ENCODE measurements at places on chromosomes 3 and 15.
A peak's percentile ranks its signal among the peaks of the same experiment; 100 is the strongest.

- DNase-seq: no peak
Observed at GRCh38 chr3:89783341-89783927, 676.0 kb downstream of the EPHA3 start.

DNA sequence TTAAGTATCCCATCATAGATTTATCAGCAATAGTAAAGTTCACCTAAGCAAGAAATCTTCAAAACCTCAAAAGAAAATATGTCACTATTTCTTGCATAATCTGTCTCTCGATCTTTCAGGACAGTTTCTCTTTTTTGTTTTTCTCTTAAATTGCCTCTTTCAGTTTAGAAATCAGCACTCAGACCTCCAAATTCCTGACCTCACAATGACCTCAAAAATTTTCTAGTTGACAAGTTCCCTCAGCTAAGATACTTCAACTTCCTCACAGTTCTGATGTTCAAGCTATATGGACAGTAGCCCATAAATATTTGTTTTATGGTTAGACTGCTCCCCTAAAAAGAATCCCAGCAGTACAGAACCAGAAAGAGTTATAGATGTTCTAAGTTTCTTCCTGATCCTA, 24.1 kb downstream of the SLC24A5 start:
- DNase-seq: no peak

- DNase-seq: no peak
Observed at GRCh38 chr3:3531476-3531875, 267.8 kb upstream of the LRRN1 start.

- no peak for DNase-seq
Observed at GRCh38 chr3:106114848-106115247, 246.0 kb upstream of the CBLB start.

DNA sequence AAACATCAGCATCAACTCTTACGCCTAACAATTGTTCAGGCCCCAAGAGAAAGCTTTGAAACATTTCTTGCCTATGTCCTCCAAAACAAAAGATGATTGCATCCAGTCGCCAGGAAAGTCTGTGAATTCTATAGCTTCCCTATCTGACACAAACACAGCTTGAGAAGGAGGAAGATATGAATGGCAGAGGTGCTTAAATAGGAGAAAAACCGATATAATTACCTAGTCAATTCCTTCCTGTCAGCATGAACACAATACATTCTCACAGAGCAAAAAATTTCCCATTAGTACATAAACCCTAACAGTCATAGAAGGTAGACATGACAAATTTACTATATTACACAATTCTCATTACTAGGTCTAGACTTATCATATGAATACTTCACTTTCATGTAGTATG, 326.5 kb downstream of the CGGBP1 start:
- DNase-seq: no peak

- DNase-seq: peak; percentile 36
Observed at GRCh38 chr3:58463181-58463941, 28.5 kb upstream of the KCTD6 start.

DNA sequence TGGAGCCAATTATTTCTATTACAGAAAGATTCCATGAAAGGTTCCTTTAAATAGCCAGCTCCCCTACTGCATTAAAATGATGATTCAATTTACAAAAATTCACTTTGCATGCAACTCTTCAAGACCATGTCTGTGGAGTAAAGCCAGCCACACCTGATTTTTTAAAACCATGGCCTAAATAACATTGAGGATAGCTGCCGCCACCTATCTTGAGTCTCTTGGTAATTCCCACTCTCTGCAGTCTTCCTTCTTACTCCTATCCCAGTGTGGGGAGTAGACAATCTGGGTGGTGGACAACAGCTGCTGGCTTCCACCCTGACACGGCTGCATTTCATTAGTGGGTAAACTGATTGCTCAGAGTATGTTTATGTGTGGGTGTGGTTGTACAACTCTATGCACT, 10.7 kb downstream of the LRTM1 start:
- no peak for DNase-seq

GRCh38 chr3:14413381-14414071, 11.1 kb downstream of the SLC6A6 start:
- DNase-seq: no peak

DNA sequence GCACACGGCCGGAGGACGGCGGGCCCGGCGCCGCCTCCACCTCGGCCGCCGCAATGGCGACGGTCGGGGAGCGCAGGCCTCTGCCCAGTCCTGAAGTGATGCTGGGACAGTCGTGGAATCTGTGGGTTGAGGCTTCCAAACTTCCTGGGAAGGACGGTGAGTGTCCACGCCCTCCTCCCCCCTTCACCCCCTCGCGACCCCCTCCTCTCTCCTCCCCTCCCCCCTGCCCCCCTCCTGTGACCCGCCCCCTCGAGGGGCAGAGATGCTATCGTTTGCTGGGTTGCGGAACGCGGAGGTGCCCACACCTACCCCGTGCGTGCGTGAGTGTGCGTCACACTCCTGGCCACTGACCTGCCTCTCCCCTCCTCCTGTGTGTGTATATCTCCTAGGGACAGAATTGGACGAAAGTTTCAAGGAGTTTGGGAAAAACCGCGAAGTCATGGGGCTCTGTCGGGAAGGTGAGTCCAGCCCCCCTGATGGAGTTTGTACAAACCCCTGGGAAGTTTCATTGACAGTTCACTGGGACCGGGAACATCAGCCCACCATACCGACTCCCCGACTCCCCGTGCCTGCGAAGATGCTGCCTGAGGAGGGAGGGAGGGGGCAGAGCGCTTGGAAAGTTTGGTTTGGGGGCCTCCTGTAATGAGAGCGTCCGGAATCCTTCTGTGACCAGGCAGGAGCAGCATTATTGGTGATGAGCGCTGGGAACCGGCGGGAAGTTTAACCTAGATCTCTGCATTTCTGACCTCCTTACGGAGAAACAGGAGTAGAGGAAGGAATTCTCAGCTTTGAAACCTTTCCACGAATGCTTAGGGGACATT, 795 bp upstream of the SCAANT1 start:
- DNase-seq: no peak

DNA sequence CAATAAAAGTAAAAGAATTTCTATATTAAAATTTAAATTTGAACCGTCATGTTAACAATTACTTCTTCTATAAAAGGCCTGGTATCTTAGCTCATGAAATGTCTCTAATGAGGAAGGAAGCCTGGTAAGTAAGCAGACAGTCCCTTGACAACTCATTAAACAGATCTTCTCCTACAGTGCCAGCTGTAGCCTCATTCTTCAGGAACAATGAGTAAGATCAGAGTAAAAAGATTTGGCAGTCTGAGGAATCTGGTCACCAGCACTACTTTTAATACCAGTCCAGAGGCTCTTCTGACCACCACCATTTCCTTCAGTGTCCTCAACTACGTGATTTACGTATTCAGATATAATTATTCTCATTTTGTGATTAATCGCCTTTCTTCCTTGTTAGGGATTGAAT, 955.0 kb upstream of the ALCAM start:
- DNase-seq: no peak

DNA sequence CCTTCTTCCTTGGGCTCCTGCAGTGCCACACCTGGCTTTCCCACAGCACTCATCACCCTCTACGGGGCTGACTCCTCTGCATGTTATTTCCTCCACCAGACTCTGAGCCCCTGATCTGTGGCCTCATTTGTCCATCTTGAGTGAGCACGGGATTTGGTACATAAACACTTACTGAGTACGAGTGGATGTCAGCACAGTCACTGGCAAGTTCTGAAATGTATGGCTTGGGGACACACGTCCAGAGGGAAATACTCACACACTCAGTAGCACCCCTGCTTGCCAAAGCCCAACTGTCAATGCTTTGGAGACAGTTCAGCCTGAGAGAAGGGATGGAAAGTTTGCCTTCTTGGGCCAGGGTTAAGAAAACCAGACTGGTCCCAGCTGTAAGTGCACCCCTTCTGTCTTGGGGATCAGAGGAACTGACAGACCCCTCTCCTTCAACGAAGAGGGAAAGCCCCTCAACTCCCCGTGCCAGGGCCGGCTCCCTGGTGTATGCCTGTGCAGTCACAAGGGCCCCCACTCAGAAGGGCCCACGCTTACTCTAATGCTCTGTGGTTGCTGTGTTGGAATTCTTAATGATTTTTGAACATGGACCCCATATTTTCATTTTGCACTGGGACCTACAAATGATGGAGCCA, 71.9 kb downstream of the UMPS start:
- no peak for DNase-seq

- DNase-seq: no peak
Observed at GRCh38 chr3:29454161-29454611, 173.3 kb downstream of the RBMS3 start.

GRCh38 chr15:82048811-82049210, 3.0 kb upstream of the MEX3B start:
- DNase-seq: no peak

DNA sequence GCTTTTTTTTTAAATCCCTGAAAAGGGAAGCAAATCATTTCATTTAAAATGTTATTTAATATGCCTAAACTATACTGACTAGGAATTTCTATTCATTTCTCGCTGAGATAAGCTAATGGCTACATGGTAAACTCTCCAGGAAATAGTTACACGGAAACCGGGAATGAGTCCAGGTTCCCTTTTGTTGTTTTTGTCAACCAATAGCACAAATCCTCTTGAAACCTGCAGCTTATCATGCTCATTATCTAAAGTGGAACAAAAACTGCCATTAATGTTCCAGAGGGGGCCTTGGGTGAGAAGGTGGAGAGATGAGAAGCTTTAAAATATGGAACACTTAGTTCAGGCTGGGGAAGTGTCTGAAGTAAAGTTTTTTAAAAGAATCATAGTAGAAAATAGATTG, 113.5 kb upstream of the ALCAM start:
- DNase-seq: no peak

DNA sequence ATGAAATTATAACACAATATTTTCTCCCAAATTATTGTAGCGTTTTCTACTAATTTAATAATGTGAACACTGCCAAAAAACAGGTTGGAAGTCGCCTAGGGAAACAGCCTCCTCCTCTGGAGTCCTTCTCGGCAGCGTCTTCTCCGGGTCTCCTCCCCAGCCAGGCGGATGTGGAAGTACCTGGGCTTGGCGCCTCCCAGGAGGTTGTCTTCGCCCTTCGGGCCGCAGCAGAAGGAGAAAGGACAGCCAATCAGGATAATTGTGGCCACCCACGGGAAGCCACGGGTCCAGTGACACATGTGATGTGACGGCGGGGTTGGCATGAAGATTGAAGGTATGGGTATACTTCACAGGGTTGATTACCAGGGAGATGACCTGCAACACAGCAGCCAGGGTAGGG, 491.2 kb downstream of the PYDC2 start:
- no peak for DNase-seq

DNA sequence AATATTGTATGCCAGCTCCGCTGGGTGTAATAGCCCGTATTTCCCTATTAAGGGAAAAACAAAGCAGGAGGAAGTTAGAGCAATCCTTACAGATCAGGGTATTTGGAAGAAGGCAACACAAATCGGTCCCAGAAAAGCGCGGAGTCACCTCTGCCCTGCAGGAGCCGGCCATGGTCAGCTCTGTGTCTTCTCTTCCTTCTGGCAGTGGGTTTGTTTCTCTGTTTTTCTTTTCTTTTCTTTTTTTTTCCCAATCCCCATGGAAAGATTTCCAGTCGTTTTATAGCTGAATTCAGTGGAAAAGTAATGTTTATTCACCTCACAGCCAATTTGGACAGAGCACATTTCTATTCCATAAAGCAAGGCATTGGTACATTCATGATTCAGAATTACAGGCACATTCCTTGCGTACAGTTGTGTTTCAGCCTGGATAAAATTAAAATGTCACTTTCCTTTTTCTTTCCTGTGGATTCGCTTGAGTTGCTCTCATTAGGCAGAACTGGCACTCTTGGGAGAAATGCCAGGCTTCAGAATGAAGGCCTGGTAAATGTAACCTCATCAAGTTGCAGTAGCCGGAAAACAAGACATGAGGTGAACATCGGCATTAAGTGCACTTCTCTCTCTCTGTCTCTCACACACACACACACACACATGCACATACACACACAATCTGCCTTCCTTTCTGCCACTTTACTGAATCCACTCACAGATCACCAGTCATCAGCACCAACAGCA, 204.5 kb upstream of the UBE2E1 start:
- DNase-seq: no peak

- no peak for DNase-seq
Observed at GRCh38 chr15:80247320-80247719, 4.7 kb downstream of the CTXND1 start.

DNA sequence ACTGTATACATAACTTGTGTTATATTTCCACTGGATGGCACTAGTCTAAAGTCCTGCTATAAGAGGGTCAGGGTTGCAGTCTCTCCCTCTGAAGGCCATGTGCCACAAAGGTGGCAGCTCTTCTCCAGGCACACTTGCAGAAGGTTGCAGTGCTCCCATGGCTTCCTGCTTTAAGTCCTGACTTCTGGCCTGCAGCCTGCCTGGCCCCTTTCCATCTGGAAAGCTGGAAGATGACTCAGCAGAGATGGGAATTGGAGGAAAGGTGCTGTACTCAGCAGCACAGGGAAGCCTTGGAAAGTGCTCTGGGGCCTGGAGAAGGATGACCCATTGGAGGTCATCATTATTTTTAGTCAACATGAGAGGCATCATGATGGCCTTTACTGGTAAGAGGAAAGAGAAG, 40.9 kb upstream of the MRPL3 start:
- no peak for DNase-seq

DNA sequence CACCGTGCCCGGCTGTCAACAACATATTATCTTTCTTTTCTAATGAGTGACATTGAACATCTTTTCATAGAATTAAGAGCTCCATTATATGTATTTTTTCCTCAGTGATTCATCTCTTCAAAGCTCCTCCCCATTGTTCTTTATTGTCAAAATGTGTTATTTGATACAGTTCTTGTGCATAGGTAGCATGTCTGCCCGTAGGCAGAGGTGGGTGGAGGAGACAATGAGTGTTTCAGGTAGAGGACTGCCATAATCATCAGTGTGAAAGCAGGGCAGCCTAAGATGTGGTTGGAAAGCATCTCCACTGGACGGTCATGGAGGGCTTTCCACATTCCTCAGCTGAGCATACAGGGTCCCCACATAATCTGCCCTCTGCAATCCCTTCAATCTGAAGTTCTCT, 452.0 kb upstream of the MCTP2 start:
- DNase-seq: no peak

GRCh38 chr3:72604328-72604727, 243.9 kb downstream of the SHQ1 start:
- DNase-seq: no peak

DNA sequence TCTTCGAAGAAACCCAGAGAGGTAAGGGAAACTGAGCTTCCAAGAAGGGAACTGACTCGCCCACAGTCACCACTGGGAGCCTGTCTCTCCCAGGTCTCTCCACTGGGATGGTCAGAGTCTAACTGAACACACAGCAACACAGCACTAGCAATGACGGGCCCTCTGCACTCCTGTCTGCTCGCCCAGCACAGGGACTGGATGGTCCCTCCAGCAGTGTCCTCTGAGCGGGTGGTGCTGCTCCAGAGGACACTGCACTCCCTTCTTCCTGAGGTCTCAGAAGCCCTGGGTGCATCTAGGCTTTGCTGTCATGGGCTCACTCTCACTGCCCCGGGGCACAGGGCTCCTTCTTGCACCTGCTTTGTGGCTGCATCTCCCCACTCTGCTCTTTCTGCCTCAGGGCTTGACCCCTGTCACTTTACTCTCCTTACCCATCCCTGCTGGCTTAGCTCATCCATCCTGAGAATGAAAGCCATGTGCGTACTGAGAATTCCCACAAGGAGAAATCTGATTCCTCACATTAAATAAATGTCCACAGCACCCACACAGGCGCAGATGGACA, 356.6 kb downstream of the GABRG3 start:
- DNase-seq: no peak

Measured in left renal pelvis (tissue), 4 donors.